ENCODE measurements at places on chromosomes 5 and 9.

- DNase-seq = no peak
Measured at GRCh38 chr9:121655231-121655755, 3.9 kb downstream of the DAB2IP start.

GRCh38 chr9:132748450-132748849 is 78.2 kb downstream of the GTF3C4 start:
- no peak for DNase-seq

DNA sequence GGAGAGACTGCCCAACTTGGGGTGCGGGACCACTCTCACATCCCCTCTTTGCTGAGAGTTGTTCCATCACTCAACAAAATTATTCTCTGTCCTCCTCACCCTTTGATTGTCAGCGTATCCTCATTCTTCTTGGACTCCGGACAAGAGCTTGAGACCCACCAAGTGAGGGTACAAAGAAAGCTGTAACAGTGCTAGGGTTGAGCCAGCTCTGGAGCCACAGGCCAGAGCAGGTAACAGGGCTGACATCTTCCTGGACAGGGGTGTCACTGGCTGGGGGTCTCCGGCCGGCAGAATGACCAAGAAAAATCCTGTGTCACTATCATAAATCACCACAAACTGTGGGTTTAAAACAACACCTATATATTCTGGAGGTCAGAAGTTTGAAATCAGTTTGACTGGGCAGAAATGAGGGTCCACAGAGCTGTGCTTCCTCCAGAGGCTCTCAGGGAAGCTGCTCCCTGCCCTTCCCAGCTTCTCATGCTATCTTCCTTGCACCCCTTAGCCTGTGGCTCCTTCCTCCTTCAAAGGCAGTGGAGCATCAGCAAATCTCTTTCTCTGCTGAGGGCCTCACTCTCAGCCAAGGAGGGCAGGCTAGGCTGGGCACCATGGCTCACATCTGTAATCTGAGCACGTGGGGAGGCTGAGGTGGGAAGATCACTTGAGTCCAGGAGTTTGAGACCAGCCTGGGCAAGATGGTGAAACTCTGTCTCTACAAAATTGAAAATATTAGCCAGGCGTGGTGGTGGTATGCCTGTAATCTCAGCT is 4.1 kb upstream of the BBLN start:
- DNase-seq = no peak

GRCh38 chr5:40221796-40222195 is 457.9 kb upstream of the PTGER4 start:
- no peak for DNase-seq

DNA sequence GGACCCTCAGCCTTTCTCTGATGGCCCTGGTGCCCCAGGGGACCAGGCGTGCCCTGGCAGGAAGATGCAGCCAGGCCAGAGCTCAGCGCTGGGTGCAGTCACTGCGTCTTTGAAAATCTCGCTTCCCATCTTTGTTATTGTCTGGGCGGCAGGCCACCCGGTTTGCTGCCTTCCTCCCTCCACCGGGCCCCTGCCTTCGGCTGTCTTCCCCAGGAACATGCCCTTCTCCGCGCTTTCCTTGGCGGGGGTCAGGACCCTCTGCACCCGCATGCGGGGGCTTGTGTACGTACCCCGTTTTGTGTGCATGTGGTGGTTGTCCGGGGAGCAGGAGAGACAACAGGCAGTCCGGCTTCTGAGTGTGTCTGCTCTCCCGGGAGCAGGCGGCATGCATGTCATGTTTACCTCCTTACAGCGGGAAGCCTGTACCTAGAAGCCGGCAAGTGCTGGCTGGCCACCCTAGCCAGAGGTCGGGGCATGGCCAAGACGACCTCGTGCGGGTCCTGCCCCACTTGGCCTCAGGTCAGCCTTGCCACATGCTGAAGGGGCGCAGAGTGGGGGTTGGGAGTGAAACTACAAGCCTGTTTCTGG is 49.5 kb downstream of the DAB2IP start:
- DNase-seq = no peak

All from HepG2 (cell line).